ENCODE measurements at places on chromosomes 2 and 18.

DNA sequence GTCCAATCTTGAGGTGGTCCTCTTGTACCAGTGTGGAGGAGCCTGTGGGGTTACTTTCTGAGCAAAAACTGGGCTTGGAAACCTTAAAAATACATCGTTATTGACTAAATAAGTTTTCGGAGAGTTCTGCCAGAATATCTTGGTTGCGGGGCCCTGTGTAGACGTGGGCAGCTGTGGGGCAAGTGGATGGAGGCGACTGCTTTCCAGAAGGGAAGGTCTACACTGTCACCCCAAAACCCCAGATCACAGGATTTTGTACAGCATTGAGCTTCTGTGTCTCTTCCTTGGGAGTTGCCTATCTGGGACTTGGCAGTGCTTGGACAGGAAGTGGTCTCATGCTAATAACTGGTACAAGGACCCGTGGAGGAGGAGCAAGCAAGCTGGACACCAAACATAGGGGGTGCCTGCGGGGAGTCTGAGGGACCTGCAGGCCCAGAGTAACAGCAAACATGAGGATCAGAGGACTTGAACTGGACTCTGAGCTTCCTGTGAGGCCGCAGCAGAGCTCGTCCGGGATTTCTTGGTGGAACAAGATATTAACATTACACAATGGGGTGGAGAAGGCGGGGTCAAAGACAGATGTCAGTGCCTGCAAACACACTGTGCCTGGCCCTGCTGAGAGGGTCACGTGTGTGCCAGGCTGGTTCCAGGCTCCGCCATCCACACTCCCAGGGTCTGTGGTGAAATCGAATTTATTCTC lies 48.0 kb upstream of the CTLA4 start:
- DNase-seq: no peak

DNA sequence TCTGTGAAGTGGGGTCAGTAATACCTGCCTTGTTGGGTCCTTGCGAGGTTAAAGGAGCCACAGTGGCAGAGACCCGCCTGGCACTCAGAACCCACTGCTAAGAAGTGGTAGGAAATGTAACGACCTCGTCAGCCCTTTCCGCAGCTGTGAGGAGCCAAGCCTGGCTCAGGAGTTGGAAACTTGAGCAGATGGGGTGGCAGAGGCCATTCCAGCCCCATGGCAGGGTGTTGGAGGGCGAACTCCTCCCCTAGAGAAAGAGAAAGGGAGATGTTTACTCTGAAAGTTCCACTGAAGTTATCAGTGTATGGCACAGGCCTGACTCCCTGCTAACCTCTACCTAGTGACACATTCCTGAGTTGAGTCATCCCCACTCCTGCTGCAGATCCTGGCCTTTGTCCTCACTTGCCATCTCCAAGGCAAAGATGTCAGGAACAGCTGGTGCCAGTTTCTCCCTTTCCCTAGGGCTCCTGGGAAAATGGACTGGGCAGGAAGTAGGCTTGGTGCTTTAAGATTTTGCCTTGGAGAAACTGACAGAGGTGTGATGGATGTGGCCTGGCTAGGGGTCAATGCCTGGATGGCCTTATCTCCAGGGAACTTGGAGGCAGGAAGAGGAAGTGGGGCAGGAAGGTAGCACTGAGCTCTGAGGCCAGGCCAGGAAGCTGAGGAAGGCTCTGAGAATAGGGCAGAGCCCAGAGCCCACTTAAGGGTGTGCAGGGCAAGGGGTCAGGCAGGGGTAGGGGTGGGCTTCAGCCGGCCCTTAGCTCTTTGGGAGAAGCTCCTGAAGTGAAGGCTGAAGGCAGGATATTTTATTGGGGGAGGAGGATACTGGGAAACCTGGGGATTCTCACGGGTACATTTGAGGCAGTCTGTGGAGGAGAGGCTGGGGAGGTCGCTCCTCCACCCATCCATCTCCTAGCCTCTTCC lies 888 bp downstream of the VAMP5 start:
- no peak for DNase-seq

GRCh38 chr2:140786585-140786984 lies 1344.2 kb downstream of the LRP1B start:
- no peak for DNase-seq

- DNase-seq: no peak
Measured at GRCh38 chr2:233990261-233990798, 60.2 kb upstream of the SPP2 start.

- no peak for DNase-seq
Measured at GRCh38 chr18:75161256-75162028, 47.5 kb downstream of the PTGR3 start.

DNA sequence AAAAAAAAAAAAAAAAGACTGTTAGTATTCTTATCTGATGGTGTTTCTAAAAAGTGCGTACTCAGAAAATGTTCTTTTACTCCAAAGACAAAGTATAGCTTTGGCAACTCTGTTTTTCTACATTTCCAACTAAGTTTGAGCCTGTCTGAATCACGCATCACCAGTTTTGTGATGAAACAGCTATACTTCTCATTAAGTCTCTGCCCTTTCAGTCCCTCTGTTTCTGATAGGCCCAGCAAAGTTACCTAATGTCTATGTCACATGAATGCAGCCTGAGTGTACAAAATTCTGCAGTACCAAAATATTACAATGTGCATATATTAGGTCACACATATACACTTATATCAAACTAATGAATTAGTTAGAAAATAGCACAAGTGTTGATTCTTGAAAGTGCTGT lies 22.4 kb downstream of the TWSG1 start:
- DNase-seq: no peak

DNA sequence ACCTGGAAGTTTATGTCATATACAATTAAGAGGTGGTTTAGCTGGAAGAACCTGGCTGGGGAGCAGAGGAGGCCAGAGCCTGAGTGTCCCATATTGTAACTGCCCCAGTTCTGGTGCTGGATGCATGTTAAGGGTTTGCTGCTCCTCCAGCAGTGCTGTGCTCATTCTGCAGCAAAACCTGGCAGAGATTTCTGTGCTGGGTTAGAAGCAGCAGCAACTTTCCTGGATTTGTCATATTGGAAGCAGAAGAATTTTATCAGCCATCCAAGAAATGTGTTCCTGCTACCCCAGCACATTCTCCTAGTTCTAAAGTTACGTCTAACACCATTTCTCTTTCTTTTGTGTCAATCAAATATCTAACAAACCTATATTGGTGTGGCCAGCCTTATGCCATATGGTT lies 284.1 kb downstream of the TDRD15 start:
- DNase-seq: no peak

GRCh38 chr2:238925281-238925680 lies 77.4 kb downstream of the TWIST2 start:
- DNase-seq: no peak

DNA sequence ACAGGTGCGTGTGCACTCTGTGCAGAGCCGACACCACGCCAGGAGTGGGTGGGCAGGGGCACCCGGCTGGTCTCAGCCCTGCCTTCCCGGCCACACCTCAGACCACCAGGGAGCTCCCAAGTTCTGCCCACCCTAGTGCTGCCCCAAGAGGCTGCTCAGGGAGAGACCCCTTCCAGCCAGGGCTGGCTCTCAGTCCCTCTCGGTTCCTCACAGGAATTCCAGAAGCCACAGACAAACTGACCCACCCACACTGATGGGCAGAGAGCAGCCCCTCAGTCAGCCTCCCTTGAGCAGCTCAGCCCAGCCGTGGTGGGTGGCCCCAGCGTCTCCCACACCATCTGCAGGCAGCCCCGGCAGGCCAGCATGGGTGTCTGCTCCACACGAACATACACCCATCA lies 33.8 kb downstream of the GPC1 start:
- DNase-seq: no peak

- DNase-seq: no peak
Measured at GRCh38 chr2:16168506-16169264, 228.3 kb downstream of the MYCN start.

Data from urinary bladder (tissue), 4 donors.